GDM1 (cell line): ENCODE measurements at places on chromosomes 7 and 10.

GRCh38 chr10:4663162-4663992 is 162.6 kb upstream of the AKR1E2 start:
- no peak for DNase-seq

GRCh38 chr10:9792181-9792580 is 1225.5 kb upstream of the CELF2 start:
- DNase-seq = no peak

- no peak for DNase-seq
Observed at GRCh38 chr10:73032536-73032935, 64.1 kb downstream of the P4HA1 start.

- no peak for DNase-seq
Observed at GRCh38 chr10:51459476-51459875, 239.9 kb downstream of the CSTF2T start.

GRCh38 chr7:150871601-150872000 is 19.3 kb downstream of the AOC1 start:
- no peak for DNase-seq

GRCh38 chr7:91566402-91566732 is 302.1 kb downstream of the FZD1 start:
- DNase-seq = no peak

DNA sequence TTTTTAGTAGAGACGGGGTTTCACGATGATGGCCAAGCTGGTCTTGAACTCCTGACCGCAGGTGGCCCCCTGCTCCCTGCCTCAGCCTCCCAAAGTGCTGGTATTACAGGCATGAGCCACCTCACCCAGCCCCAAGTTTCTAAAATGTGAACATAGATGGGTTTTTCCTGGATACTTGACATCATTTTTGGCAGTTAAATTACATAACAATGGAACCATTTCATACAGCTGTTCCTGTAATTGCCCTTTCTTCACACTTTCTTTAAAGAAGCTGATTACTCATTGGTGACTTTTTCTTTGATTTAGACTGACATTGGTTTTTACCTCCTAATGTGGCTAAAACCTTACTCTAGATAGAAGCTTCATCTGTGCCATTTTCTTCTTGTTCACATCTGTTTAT is 5.9 kb downstream of the ZKSCAN1 start:
- no peak for DNase-seq

- DNase-seq = peak; percentile 4
Observed at GRCh38 chr7:28054531-28055160, 125.9 kb downstream of the JAZF1 start.

GRCh38 chr7:37467002-37467401 is 18.3 kb upstream of the ELMO1 start:
- no peak for DNase-seq

- peak; percentile 94 for DNase-seq
Observed at GRCh38 chr10:131981429-131982184, at the start of gene BNIP3. BNIP3 (minus strand) TSS chr10:131981923; CDS start chr10:131981806, 117 bp downstream.

DNA sequence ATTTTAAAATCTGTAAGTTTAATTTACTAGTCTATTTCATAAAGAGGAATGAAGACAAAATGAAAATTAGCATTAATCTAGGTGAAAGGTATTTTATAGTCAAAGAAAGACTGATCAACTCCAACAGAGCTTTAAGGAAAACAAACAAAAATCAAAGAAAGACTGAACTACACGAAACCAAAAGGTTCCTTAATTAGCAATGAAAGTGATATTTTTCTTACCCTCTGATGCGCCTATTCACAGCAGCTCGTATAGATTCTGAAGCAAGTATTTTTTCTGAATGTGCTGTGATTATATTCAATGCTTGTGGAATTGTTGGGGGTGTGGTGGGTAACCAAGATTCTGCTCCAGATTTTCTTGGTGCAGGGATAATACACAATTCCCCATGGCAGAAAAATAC is 11.8 kb downstream of the ECD start:
- no peak for DNase-seq

GRCh38 chr10:46226900-46227558 is 59.8 kb upstream of the ANTXRL start:
- no peak for DNase-seq

- DNase-seq = no peak
Observed at GRCh38 chr7:140557069-140557468, 77.8 kb upstream of the MKRN1 start.

DNA sequence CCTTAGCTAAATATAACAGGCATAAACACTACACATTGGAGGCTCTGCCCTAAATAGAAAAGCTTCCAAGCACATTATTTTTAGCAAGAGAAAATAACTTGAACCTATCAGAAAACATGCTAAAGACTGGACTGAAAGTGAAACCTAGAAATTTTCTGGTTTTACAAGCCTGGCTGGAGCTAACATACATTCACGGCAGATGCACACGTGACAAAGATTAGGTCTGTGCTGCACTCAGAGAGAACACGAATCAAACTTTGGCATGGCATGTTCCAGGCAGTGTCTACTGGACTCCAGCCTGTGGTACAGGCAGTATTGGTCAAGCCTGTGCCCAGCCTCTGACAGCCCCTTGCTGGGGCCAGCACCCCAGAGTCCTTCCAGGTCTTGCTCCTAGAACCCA is 94.1 kb upstream of the PCBD1 start:
- DNase-seq = no peak

DNA sequence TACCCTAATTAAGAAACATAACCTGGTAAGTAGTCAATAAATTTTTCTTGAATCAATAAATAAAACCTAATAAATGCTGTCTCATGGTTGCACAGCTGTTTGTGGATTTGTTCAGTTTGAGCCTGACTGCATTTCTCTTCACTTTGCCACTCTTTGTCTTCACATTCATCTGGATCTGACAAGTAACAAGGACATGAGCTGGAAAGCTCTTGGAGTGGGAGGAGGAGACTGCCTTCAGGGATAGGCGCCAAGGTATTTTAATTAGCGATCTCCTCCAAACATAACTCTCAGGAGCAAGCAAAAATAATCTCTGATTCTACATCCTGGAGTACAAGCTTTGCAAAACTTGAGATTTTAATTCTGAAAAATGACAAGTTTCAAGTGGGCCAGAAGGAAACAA is 251.0 kb downstream of the BMPER start:
- no peak for DNase-seq

GRCh38 chr10:22554461-22555182 is 159.8 kb downstream of the PIP4K2A start:
- no peak for DNase-seq

GRCh38 chr10:53434413-53434812 is 661.8 kb upstream of the MBL2 start:
- DNase-seq = no peak

GRCh38 chr10:26855186-26855585 is 5.6 kb downstream of the ABI1 start:
- peak; percentile 7 for DNase-seq

DNA sequence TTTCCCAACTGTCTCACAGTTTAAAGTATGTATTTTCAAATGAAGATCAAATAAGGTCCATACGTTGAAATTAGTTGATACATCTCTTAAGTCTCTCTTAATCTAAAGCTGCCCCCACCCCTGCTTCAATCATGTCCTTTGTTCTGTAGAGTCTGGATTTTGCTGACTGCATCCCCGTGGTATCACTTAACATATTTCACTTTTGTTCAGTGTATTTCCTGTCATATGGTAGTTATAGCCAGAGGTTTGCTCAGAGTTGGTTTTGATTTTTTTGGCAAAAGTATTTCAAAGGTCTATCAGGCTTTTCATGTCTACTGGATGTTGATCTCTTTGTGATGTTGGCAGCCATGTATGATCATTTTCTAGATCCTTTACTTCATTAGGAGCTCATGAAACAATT is 54.4 kb upstream of the ARID5B start:
- no peak for DNase-seq

- DNase-seq = no peak
Observed at GRCh38 chr7:47664650-47665195, 82.8 kb upstream of the TNS3 start.

DNA sequence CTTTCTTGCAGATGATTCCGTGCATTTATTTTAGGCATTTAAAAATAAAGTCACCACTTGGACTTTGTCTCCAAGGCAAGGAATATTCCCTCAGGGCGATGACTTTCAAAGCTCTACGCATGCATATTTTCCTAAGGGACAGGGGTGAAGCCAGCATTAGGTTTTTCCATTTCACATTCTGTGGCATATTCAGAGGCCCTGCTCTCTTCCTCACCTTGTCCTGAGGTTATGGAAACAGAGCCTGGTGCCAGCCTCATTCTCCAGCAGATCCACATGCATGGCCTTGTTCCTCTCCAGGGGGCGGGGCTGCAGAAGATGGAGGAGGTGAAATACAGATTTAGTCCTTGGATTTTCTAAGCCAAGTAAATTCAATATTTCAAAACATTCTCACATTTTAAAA is 11.6 kb upstream of the LYZL1 start:
- no peak for DNase-seq

DNA sequence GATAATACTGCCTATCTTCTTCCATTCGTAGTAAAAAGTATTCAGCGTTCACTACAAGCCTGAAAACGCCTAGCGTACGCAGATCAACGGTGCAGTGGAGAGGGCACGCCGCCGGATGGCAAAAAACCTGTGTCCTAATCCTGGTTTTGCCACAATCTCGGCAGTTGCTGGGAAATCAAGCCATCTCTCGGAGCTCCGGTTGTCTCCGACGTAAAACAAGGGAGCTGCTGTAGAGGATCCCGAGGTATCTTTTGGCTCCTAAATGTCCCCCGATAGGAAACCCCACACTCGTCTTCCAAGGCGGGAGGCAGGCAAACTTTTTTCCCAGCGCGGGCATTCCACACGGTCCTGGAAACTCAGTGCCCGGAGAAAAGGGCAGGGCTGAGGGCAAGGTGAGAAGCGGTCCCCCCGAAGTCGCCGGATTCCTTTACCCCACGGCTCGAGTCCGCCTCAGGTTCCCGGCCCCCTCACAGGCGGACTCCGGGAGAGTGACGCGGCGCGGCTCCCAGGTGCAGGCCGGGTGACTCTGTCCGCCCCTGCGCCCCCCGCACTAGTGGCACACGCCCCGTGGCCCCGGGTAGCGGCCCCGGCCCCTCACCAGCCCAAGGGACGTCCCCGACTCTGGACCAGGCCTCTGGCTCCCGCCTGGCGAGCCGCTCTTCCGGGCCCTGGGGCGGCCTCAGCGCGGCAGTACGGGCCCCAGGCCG is 649 bp downstream of the IDE start:
- no peak for DNase-seq
